ENCODE measurements at places on chromosomes 7 and 10. TPM values are rescaled to one million over a fixed set of nuclear protein-coding genes. Genes with fewer than 3 reads are reported as not detected.

The MYL10 gene
- total RNA-seq: not detected

The SRRM3 gene
- total RNA-seq: 2.2 TPM

The ADAMTS14 gene
- total RNA-seq: not detected

The BTRC gene
- total RNA-seq: 10.4 TPM

The TMEM236 gene
- 1.2 TPM for total RNA-seq

DNA sequence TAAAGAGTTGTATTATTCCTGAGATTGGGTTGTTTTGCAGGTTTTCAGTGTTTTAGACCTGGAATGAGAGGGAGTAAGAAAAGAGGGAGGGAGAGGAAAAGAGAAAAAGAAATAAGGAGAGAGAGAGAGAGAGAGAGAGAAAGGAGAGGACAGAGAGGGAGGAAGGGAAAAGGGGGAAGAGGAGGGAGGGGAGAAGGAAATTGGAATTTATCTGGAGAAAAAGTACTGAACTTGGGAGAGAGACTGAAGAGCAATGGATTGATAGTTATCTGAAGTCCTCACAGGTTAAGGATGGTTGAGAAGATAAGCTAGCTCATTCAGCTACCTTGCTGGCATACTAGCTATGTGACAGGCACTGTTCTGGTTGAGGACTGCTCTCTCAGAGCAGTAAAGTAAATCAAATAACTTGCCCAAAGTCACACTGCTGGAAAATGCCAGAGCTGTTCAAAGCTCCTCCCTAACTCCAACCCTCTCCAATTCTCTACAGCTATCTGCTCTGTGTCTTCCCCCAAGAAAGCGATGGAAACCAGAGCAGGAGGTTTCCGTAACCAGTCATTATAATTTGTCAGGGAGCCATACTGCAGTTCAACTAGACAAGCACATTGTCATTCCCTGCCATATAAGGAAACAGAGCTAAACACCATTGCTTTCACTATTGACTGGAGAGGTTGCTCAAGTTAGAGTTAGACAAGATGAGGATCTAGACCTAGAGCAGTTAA is 10.7 kb downstream of the CALD1 start:
- H3K27me3 ChIP-seq: no peaks in the 10 kb centered on the region
- peak; percentile 88 for DNase-seq

DNA sequence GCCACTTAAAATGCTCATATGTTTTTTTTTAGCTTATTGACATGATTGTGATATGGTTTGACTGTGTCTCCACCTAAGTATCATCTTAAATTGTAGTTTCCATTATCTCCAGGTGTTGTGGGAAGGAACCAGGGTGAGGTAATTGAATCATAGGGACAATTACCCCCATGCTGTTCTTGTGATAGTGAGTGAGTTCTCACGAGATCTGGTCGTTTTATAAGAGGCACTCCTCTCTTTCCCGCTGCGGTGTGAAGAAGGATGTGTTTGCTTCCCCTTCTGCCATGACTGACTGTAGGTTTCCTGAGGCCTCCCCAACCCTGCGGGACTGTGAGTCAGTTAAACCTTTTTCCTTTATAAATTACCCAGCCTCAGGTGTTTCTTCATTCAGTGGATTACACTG is 80.5 kb upstream of the ETV1 start:
- no peaks in the 10 kb centered on the region for H3K36me3 ChIP-seq
- H3K27ac ChIP-seq: no peak overlapping the region
- no peak overlapping the region for H3K4me3 ChIP-seq
- H3K4me1 ChIP-seq: no peaks in the 10 kb centered on the region

- H3K4me3 ChIP-seq: no peak overlapping the region
- H3K4me1 ChIP-seq: peaks cover 56% of the 10 kb centered on the region
- H3K27ac ChIP-seq: peak overlapping the region; percentile 39
- no peak for DNase-seq
Measured at GRCh38 chr7:91082038-91082437, 182.2 kb upstream of the FZD1 start.

- no peak overlapping the region for H3K27ac ChIP-seq
- no peaks in the 10 kb centered on the region for H3K36me3 ChIP-seq
- H3K27me3 ChIP-seq: no peaks in the 10 kb centered on the region
- H3K4me3 ChIP-seq: no peak overlapping the region
- no peaks in the 10 kb centered on the region for H3K4me1 ChIP-seq
Measured at GRCh38 chr10:86003201-86003621, 363.4 kb downstream of the GRID1 start.

DNA sequence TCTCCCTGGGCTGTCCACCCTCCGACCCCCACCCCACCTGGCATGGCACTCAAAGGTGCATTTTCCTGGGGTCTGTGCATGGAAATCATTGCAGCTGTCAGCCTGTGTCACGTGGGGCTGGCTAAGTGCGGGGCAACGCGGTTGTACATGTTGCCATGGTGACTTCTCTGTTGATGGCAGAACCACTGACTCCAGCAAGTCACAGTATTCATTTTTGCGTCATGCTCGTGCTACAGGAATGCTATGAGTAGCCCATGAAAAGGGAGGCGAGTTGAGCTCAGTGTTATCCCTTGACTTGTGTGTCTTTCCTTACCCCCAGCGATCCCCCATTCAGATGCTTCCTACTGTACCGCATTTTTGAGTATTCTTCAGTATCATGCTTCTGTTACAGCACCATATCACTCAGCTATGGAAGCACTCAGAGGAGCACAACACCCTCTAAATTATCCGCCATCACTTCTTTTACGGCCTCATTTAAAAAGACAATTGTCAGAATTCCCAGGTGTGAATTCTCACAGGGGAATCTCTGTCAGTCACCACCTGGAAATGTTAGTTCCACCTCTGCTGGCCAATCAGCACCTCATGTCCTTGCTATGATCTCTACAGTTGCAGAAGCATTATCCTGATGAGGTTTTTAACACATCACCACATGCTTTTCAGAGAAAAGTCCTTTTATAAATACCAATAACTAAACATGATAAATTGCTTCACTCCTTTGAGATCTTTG is 194.4 kb upstream of the C7orf33 start:
- H3K36me3 ChIP-seq: no peaks in the 10 kb centered on the region
- H3K27me3 ChIP-seq: no peaks in the 10 kb centered on the region
- H3K27ac ChIP-seq: no peak overlapping the region
- H3K4me3 ChIP-seq: no peak overlapping the region
- peak; percentile 78 for DNase-seq

DNA sequence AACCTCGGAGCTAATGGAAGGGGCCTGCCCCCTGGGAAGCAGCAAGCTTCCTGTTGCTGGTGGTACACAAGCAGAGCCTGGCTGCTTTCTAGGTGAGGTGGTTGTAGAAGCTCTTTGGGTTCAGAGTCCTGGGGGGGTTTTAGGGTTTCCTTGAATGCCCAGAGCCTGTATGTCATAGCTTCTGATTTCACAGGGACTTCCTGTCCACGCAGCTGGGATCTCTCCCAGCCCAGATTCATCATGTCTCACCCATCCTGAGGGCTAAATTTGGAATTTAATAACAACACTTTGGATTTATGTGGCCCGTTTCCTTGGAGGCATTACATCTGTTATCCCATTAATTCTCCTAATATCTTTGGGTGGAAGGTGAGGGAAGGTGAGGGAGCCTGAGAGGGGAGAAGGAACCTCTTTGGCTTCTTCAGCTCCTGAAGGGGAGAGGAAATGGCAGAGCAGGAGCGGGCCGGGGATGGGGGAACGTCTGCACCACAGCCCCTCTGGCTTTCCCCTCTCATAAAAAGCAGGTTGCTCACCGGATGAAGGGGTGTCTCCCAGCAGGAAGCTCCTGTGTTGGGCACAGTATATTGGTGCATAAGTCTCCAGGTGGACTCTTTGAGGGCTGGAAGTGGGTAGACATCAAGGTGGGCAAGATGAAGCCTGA is 19.7 kb downstream of the RPS24 start:
- no peak overlapping the region for H3K4me3 ChIP-seq
- H3K4me1 ChIP-seq: peaks cover 18% of the 10 kb centered on the region
- peaks cover 10% of the 10 kb centered on the region for H3K36me3 ChIP-seq
- no peak overlapping the region for H3K27ac ChIP-seq
- DNase-seq: no peak

DNA sequence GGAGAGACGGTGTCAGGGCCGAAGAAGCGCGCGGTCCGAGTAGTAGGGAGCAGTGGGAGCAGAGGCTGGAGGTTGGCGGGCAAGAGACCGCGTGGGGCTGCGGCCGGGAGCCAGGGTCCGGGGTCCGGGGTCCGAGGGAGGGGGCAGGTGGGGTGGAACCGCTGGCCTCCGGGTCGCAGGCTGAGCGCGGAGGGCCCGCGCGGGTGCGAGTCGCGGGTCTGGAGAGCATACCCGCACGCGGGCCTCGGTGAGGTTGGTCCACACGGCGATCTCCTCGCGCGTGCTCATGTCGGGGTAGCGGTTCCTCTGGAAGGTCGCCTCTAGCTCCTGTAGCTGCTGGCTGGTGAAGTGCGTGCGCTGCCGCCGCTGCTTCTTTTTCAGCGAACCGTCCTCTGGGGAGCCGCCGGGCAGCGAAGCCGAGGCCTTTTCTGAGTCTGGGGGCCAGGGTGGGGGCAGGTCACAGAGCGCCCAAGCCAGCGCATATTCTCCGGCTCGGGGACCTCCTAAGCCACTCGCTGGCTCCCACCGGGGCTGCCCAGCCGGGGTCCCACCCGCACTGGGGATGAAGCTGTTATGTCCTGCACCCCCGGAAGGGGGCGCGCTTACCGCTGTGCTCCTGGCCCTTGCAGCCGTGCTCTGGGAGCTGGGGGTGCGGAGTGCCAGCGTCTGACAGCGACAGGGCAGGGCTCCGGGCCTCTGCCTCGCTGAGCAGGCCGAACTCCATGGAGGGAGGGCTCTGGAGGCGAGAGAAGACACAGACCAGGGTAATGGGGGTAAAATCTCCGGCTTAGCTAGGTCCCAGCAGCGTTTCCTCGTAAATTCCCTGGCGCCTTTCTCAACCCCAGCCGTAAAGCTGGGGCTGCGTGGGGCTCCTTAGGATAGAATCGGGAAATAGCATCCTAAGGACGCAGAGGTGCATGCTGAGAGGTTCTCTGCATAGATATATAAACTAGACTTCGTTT is 5.5 kb downstream of the ELOVL3 start:
- H3K27ac ChIP-seq: no peak overlapping the region
- DNase-seq: no peak
- peaks cover 29% of the 10 kb centered on the region for H3K4me1 ChIP-seq
- no peaks in the 10 kb centered on the region for H3K36me3 ChIP-seq
- peaks cover 30% of the 10 kb centered on the region for H3K27me3 ChIP-seq

- DNase-seq: no peak
- H3K4me1 ChIP-seq: no peaks in the 10 kb centered on the region
- H3K36me3 ChIP-seq: peaks cover 29% of the 10 kb centered on the region
- no peak overlapping the region for H3K27ac ChIP-seq
- no peak overlapping the region for H3K4me3 ChIP-seq
Measured at GRCh38 chr10:102352066-102352715, 43.3 kb upstream of the NFKB2 start.

DNA sequence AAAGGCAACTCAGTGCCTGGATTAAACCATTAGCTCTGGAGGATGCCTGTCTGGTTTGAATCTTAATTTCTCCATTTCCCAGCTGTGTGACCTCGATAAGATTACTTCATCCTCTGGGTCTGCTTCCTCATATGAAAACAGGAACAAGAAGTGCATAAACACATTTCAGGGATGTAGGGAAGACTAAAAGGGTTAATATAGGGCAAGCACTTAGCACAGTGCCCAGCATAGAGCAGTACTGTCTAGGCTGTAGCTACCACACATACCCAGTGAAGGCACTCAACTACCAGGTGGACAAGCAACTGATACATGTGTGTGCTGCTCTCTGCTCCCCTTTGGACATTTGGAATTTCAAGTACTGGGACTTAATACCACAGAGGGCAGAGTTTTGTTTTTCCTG is 85.4 kb downstream of the KCNMA1 start:
- H3K4me3 ChIP-seq: no peak overlapping the region
- H3K27me3 ChIP-seq: no peaks in the 10 kb centered on the region
- DNase-seq: no peak
- H3K4me1 ChIP-seq: peaks cover 74% of the 10 kb centered on the region
- no peaks in the 10 kb centered on the region for H3K36me3 ChIP-seq

GRCh38 chr7:75789361-75789924 is 17.4 kb upstream of the CCL26 start:
- no peaks in the 10 kb centered on the region for H3K27me3 ChIP-seq
- no peak for DNase-seq
- no peak overlapping the region for H3K4me3 ChIP-seq
- peak overlapping the region; percentile 25 for H3K27ac ChIP-seq
- no peaks in the 10 kb centered on the region for H3K36me3 ChIP-seq

DNA sequence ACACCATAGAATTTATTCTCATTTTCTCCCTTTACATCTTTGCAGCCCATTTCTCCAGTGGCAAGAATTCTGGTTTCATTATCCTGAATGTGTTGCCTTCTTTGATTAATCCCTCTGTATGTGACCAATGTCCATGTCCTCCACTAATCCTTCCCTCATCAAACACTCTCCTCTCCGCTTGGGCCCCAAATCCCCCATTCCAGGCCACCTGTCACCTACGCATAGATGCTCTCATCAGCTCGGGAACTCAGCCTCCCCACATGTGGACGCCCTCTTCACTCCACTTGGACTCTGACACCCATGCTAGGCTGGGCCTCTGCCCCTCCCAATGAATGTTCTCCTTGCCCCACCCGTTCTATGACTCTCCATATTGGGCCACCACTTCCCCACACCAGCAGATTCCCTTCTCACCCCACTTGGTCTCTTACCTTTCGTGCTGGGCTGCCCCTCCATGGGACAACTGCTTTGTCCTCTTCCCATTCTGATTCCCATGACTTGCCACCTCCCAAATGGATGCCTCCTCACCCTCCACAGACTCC is 18.7 kb upstream of the RBM20 start:
- DNase-seq: no peak
- H3K27ac ChIP-seq: no peak overlapping the region
- H3K27me3 ChIP-seq: no peaks in the 10 kb centered on the region

DNA sequence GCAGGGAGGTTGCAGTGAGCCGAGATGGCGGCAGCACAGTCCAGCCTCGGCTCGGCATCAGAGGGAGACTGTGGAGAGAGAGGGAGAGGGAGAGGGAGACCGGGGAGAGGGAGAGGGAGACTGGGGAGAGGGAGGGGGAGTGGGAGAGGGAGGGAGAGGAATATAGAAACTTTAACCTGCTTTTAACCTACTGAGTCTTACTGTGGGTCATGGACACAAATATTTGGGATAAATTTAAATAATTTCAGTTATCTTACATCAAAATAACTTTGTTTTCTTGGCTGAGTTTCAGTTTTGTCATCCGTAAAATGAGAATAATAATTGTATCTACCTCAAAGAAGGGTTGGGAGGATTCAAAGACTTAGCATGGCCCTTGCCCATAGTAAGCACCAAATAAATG is 319.8 kb downstream of the LRMDA start:
- H3K36me3 ChIP-seq: no peaks in the 10 kb centered on the region
- H3K27ac ChIP-seq: no peak overlapping the region
- no peak overlapping the region for H3K4me3 ChIP-seq
- peaks cover 7% of the 10 kb centered on the region for H3K4me1 ChIP-seq
- no peaks in the 10 kb centered on the region for H3K27me3 ChIP-seq

GRCh38 chr7:17207220-17207619 is 91.2 kb upstream of the AHR start:
- DNase-seq: no peak
- no peaks in the 10 kb centered on the region for H3K4me1 ChIP-seq
- no peak overlapping the region for H3K4me3 ChIP-seq
- H3K36me3 ChIP-seq: no peaks in the 10 kb centered on the region
- no peak overlapping the region for H3K27ac ChIP-seq
- H3K27me3 ChIP-seq: no peaks in the 10 kb centered on the region

All from esophagus muscularis mucosa (tissue), 4 donors.